ENCODE measurements at places on chromosomes 11 and 22.

DNA sequence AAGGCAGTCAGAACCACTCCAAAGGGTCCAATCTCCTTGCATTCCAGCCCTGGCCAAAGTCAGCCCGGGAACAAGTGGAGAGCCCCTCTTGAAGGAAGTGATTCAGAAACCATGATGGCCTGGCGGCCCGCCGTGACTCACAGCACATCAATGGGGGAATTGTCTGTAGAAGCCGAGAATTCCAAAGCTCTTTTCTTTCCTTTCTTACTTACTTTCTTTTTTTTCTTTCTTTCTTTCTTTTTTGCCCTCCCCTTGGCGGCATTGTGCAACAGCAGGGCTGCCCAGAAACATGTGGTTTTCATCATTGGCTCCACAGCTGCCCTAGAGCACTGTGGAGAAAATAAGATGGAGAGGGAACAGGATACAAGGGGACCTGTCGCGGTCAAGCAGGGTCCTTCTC, 140.2 kb upstream of the TIMP3 start:
- DNase-seq, result no peak

- no peak for DNase-seq
Measured at GRCh38 chr11:45285250-45285828, 802 bp downstream of the SYT13 start.

- no peak for DNase-seq
Measured at GRCh38 chr11:110000850-110001249, 92.3 kb upstream of the ZC3H12C start.

GRCh38 chr11:68714060-68714856, 29.9 kb downstream of the GAL start:
- DNase-seq, result no peak

DNA sequence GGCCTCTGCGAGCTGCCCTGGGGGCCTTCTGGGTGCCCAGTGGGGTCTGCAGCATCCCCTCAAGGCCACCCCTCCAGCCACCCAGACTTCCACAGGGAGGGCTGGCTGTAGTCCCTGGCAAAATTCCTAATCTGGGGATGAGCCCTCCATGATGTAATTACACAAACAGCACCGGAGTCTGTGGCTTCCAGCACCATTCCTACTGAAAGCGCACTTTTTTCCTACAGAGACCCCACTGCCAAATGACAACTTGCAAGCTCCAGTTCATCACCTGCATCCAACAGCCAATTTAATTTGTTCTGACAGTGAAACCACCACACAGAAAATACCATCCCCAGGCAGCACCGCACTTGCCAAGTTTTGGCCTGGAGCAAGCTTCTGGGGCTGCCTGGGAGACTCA, 70.4 kb downstream of the TRMU start:
- no peak for DNase-seq
